ENCODE measurements at places on chromosomes 7 and 10.

DNA sequence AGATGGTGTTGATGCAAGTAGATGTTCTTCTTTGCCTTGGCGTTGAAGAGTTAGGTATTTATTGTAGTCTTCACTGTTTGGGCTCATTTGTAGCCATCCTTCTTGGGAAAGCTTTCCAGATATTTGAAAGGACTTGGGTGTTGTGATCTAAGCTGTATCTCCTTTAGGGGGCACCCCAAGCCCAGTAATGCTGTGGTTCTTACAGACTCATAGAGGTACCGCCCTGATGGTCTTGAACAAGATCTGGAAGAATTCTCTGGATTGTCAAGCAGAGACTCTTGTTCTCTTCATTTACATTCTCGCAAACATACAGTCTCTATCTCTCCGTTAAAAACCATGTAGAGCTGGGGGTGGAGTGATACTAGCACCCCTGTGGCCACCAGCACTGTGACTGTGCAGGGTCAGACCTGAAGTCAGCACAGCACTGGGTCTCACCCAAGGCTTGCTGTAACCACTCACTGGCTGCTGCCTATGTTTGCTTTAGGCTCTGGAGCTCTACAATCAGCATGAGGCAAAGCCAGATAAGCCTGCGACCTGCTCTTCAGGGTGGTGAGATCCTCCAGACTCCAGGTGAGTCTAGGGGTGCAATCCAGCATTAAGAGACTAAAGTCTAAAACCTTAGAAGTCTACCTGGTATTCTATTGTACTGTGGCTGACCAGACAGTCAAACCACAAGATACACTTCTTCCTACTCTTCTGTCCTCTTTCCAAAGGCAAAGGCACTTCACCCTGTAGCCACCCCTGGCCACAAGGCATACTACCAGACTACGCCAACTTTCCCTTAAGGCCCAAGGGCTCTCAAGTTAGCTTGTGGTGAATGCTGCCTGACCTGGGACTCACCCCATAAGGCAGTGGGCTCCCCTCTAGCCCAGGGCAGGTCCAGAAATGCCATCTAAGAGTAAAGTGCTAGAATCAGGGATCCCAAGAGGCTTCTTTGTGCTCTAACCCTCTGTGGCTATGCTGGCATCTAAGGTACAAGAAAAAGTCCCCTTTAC is 209.7 kb upstream of the TMEM196 start:
- DNase-seq = no peak

DNA sequence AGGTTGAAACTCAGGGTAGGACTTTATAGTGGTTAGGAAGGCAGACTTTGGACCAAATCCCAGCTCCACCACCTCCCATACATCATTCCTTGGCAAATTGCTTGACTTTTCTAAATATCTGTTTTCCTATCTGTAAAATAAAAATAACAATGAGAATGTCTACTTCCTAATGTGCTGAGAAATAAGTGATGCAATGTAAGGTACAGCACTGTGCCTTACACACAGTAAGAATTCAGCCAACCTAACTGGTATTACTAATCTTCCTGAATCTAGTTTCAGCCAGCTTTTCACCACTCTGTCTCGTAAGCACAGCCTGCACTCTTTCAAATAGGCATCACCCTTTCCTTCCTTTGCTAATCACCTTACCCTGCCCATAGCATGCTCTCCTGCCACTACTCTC is 9.7 kb downstream of the PRLHR start:
- DNase-seq = no peak

- DNase-seq = no peak
Observed at GRCh38 chr10:131845505-131846239, 55.1 kb upstream of the PPP2R2D start.

DNA sequence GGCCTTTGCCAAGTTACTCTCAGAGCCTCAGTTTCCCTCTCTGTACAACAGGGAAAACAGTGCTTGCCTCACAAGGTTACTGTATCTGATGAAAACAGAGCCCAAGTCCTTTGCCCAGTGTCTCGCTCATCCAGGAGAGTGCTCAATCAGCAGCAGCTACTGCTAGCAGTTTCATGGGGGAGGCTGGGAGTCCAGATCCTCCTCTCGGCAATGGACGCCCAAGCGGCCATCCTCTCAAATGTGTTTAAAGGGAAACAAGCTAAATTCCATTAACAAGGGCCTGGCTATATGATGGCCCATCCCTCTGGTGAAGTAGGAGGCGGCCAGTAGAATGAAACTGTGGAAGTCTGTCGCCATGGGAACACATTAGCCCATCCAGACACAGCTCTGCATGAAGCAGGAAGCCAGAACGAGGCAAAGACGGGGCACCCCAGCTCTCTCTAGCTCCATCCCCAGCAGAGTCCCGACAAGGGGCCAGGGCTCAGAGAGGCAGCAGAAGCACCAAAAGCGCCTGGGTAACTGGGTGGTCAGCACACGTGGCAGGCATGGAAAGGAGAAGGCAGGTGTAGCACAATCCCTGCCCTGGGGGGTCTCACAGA is 35.2 kb downstream of the FAM53B start:
- no peak for DNase-seq

DNA sequence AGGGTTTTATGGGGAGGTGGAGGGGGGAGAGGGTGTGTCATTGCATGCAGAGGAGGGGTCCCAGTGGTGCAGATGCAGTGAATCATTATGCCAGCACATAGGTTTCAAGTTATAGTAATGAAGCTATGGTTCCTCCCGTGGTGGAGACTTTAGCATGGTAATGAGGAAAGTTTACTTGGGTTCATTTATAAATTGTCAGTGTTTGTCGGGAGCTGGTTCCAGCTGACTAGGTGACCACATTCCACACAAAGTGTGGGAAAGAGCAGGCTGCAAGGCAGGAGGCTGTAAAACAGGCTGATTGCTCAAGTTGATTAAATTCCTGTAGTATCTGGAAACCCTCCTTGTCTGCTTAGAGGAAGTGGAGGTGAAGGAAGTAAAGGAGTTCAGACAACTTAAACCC is 78.9 kb downstream of the SRI start:
- DNase-seq = no peak

- DNase-seq = no peak
Observed at GRCh38 chr7:46859963-46860475, 721.9 kb downstream of the TNS3 start.

GRCh38 chr10:125201108-125201524 is 40.8 kb upstream of the CTBP2 start:
- DNase-seq = no peak
